H9 (cell line): ENCODE measurements at places on chromosomes 16 and 17. TPM values are rescaled to one million over a fixed set of nuclear protein-coding genes. Genes with fewer than 3 reads are reported as not detected.

DNA sequence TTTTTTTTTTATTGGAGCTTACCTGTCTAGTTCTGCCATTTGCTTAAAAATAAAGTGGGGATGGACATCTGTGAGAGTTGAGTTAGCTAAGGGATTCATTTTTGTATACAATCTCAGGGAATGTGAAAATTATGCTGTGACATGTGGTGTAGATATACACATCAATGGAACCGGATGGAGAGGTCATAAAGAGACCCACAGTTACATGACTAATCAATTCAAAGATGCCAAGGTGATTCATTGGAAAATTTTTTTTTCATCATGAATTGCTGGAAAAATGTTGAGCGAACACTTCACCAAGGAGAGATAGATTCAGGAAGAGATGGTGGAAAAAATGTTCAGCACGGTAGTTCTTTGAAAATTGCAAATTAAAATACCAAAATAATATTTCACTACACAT, 605.4 kb upstream of the KIF2B start:
- peaks cover 20% of the 10 kb centered on the region for H3K36me3 ChIP-seq
- no peak overlapping the region for H3K27ac ChIP-seq
- H3K27me3 ChIP-seq, result no peaks in the 10 kb centered on the region
- DNase-seq, result no peak

Gene KRTAP16-1
- not detected in 2 replicates for total RNA-seq

GRCh38 chr16:57945740-57946138, 25.2 kb downstream of the CNGB1 start:
- H3K4me3 ChIP-seq, result no peak overlapping the region
- DNase-seq, result no peak
- H3K27me3 ChIP-seq, result no peaks in the 10 kb centered on the region
- H3K36me3 ChIP-seq, result no peaks in the 10 kb centered on the region
- H3K27ac ChIP-seq, result no peak overlapping the region

- H3K4me3 ChIP-seq, result no peak overlapping the region
- no peak for DNase-seq
- no peak overlapping the region for H3K27ac ChIP-seq
- no peaks in the 10 kb centered on the region for H3K27me3 ChIP-seq
- H3K4me1 ChIP-seq, result peaks cover 2% of the 10 kb centered on the region; the same call in 1 of the 2 replicates
These were observed 145.9 kb downstream of the BCAS3 start for GRCh38 chr17:60823515-60823914.
